SK-N-DZ (cell line): ENCODE measurements at places on chromosomes 7 and 10.

GRCh38 chr7:102842284-102842683 is 70.5 kb upstream of the LRRC17 start:
- DNase-seq: no peak

DNA sequence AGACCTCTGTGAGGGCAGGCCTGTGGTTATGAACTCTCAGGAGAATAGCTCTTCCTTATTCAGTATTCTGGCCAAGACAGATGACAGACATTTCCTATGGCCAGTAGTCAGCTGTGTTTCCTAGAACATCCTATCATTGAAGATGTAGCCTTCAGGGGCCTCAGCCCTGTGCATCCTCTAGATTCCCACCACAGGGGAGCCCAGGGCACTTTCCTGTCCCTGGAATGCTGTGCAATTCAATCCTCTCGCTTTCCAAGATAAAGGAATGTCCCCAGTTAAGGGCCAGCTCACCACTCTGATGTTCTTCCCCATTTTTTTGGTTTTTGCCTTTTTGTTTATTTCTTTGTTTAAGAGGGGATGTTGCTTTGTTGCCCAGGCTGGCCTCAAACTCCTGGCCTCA is 578.8 kb upstream of the C7orf33 start:
- DNase-seq: no peak

GRCh38 chr10:77973276-77973675 is 46.7 kb upstream of the DLG5 start:
- no peak for DNase-seq

DNA sequence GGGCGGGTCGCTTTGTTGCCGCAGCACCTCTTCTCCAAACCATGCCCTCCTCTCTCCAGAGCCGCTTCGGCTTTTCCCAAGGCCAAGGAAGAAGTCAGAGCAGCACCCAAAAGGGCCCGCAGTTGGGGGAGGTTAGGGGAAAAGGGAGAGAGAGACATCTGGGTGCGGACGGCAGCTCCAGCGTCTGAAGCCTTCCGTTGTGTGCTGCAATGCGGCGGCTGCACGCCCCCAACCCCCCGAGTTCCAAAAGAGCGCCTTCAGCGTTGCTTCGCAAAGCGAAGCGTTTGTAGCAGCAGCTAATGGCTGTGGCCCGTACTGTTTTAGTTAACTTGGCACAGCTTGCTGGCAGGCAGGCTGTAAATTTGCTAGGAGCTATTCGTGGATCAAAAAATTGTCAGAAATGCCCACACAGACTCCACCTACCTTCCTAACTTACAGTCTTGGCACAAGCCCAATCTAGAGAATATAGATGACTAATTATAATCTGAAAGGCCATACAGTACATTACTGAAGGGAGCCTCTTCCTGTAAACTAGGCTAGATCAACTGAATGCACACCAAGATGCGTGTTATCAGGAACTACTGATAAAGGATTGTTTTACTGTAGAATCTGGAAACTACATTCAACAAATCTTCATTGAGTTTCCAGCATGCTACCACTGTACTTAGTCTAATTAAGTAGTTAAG is 1.1 kb upstream of the KBTBD2 start:
- no peak for DNase-seq

- no peak for DNase-seq
These were observed 140.3 kb downstream of the MACC1 start for GRCh38 chr7:20076835-20077234.

DNA sequence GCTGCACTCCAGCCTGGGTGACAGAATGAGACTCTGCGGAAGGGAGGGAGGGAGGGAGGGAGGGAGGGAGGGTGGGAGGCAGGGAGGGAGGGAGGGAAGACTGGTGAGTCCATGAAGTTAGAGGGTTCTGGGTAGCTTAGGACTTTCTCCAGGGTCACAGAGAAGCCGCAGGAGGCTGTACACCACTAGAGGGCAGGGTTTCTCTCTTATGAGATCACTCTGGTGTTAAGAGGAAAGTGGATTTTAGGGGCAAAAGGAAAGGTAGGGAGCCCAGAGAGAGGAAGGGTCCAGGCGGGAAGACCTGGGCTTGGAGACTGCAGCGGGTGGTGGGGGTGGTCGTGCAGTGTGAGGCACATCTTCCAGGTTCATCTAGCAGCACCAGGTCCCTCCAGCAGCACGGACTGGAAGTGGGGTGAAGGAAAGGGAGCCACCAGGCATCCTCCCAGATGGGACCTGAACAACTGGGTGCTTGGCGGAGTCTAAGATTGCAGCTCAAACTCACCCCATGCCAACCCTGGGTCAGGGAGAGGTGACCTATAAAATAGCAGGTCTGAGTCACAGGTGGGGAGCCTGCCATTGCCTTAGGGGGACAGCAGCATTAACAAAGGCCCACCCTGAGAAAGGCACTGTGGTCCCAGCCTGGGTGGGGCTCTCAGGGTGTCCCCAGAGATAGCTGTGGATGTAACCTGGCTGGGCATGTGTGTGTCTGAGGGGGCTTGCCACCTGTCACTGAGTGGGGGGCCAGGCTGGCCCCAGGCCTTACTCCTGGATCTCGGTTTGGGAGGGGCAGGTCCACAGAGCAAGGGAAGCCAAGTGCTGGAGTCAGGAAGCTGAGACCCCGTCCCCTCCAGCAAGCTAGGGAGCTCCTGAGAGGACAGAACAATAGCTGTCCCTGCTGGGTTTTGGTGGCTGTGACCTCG is 48.5 kb upstream of the SLC29A3 start:
- peak; percentile 81 for DNase-seq

GRCh38 chr7:55514546-55515265 is 57.6 kb downstream of the VOPP1 start:
- no peak for DNase-seq

DNA sequence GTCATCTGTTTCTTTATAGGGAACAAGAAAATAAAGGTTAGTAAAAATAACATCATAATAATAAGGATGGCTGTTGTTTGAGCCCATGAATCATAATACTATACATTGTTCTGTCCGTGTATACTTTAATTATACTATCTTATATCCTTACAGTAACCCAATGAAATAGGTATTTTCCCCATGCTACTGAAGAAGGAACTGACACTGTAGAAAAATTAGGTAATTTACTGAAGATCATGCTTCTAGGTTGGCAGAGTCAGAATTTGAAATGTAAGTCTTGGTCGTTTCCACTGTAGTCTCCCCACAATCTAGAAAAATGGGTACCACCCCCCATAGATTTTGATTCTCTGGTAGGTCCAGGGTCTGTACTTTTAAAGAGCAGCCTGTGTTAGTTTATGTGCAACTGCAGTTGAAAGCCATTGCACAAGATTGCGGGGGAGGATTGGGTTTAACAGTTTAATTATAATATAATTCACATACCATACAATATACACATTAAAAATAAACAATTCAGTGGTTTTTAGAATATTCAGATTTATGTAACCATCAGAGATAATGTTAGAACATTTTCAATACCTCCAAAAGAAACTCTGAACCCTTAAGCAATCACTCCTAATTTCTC is 47.7 kb downstream of the SHOC2 start:
- DNase-seq: no peak

GRCh38 chr10:90857635-90858460 is at the start of gene HTR7:
HTR7 (minus strand) TSS chr10:90858039; CDS start chr10:90857671, 368 bp downstream.
- DNase-seq: peak; percentile 58

DNA sequence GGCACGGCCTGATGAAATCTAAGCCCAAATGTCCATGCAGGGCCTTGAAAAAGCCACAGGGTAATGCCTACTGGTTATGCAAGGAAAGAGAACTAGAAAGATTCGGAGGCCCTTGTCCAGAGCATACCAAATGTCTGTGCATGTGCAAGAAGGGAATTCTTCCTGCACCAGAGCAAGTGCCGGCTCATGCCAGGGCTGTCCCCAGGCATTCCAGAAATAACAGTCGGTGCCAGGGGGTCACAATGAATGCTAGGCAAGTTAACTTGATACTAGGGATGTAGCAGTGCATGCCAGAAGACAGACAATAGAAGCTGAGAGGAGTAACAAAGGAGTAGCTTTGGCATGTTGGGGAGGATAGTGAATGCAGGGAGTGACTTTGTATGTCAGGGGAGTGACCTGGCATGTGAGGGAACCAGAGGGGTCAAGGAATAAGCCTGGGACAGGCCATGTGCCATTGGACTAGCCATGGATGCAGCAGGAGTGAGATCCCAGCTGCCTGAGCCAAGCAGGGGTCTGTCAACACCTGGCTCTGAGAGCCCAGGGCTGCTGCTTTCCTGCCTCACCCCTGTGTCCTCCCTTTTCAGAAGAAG is 119.5 kb upstream of the UNC5B start:
- no peak for DNase-seq

DNA sequence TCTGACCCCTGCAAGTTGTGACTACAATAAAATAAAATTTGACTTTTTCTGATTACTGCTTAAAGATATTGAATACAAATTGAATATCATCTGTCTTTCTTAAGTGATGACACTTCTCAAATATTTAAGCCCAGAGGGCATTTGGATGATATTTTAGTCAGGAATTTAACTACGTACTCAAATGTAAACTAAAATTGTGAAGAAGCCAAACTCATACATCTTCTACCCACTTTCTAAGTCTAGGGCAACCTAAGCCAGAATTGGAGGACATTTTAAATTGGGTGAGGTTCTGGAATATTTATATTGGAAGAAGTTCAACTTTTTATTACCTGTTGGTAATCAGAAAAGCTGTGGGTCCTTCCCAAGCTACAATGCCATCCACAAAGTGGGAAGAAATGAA is 149.1 kb upstream of the WDR11 start:
- DNase-seq: no peak

GRCh38 chr10:73653701-73654100 is 2.1 kb downstream of the SYNPO2L start:
- DNase-seq: no peak

DNA sequence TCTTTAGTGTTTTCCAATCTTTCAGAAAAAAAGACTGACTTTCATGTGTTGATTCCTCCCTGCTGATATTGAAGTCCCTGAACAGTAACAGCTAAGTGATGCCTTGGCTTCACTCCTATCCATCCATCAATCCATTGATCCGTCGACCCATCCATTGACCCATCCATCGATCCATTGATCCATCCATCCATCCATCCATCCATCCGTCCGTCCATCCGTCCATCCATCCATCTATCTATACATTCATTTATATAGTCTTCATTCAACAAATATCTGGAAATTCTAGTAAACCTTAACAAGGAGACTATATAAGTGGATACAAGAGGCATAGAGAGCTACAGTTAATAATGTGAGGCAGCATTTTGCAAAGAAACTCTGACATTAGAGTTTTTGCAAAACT is 21.6 kb upstream of the LAMB1 start:
- DNase-seq: no peak

DNA sequence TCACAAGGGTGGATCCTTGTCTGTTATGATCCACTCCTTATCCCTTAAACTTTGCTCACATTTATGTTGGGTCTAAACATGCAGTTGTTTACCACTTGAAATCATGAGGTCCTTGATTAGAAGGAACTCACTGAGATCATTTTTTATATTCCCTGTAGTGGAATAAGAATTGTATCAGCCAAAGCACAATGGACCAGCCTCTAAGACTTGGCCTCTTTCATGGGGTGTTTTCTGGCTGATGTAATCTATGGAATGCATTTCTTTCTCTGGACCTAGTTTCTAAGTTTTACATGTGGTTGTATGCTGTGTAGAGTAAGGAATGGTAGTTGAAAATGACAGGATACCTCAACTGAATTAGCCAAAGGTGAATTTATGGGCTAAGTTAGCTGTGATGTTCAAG is 376.6 kb downstream of the SORCS3 start:
- no peak for DNase-seq

- no peak for DNase-seq
These were observed 676 bp downstream of the PLAC9 start for GRCh38 chr10:80133206-80133605.

DNA sequence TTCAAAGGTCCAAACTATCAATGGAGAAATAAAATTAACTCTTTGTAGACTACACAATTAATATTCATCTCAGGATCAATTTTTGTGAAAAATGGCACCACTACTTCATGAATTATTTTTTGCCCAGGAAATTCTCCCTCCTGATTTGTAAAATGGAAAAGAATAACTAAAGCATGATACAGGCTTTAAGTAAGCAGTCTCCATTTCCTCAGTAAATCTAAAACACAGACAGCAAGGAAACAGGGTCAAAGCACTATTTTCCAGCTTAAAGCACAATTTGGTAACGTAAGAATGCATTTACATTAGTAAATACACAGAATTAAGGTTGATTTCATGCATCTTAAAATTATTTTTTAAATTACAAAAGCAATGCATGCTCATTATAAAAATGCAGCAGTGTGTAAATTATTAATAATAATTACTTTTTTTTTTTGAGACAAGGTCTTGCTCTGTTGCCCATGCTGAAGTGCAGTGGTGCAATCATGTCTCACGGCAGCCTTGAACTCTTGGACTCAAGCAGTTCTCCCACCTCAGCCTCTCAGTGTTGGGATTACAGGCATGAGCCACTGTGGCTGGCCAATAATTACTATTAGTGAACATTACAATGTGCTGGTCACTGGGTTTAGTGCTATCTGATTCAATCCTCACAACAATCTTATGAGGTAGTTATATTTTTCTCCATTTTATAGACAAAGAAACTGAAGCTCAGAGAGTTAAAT is 26.1 kb upstream of the VCL start:
- DNase-seq: no peak

GRCh38 chr10:128646956-128647355 is 520.7 kb upstream of the MKI67 start:
- DNase-seq: no peak

- DNase-seq: no peak
These were observed 49.3 kb downstream of the TPK1 start for GRCh38 chr7:144786522-144786921.

DNA sequence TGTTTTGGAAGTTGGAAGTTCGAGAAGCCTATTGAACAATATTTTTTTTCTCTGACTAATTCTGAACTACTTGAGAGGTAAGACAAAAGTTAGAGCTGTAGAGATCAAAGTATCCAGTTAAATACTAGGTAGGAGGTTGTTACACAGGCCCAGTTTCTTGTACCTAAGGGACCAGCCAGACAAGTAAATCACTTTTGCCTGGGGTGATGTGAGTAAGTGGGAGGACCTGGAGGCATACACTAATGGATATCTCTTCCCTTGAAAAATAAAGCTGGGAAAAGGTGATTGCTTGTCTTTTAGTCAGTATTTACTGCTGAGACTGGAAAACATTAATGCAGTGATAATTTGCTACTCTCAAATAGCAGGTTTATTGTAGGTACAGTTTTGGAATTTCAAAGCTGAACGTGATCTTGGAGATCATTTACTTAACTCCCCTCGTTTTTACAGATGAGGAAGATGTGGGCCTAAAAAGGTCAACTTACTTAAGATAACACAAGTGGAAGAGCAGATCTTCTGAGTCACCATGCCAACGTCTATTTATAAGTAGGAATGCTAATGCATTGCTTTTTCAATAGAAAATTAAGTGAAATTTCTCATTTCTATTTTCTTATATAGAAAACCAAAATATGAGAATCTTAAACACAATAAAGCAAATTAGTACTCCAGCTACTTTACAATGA is 181.3 kb downstream of the PPP1R9A start:
- no peak for DNase-seq

- DNase-seq: no peak
These were observed 11.6 kb downstream of the HBP1 start for GRCh38 chr7:107180378-107180777.

GRCh38 chr10:78410046-78410965 is 376.6 kb downstream of the RPS24 start:
- DNase-seq: no peak

- DNase-seq: no peak
These were observed 143.6 kb downstream of the GLI3 start for GRCh38 chr7:42093349-42093905.
